ENCODE measurements at places on chromosomes 11 and 22.
A peak's percentile ranks its signal among the peaks of the same experiment; 100 is the strongest.

GRCh38 chr11:1875093-1875850 lies 16.4 kb downstream of the PRR33 start:
- DNase-seq, result no peak

DNA sequence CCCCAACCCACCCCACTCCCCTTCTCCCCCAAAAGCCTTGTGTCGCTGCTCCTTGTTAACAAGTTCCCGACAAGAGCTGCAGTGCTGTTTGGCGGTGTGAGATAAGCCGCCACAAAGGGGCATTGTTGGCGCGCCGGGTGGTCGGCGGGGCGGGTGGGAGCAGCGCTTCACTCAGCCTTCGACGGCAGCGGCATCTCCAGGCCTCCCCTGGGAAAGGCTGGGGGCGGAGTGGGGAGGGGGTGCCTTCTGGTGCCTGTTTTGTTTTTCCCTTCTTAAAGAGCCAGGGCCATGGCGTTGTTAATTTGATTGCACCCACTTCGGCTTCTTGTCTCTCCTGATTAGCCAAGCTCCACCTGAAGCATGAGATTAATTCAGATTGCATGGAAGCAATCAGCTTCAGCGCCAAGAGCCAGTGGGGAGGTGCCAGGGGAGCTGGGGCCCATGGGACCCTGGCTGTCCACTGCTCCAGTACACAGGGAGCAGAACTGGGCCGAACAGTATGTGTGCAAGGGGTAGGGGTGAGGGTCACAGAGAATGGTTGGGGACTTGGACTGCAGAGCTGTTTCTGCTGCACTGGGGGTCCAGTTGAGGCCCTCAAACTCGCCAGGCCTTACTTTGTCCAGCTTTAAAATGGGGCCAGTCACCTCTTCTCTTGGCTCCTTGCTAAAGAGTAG lies 165.1 kb downstream of the CEP164 start:
- no peak for DNase-seq

DNA sequence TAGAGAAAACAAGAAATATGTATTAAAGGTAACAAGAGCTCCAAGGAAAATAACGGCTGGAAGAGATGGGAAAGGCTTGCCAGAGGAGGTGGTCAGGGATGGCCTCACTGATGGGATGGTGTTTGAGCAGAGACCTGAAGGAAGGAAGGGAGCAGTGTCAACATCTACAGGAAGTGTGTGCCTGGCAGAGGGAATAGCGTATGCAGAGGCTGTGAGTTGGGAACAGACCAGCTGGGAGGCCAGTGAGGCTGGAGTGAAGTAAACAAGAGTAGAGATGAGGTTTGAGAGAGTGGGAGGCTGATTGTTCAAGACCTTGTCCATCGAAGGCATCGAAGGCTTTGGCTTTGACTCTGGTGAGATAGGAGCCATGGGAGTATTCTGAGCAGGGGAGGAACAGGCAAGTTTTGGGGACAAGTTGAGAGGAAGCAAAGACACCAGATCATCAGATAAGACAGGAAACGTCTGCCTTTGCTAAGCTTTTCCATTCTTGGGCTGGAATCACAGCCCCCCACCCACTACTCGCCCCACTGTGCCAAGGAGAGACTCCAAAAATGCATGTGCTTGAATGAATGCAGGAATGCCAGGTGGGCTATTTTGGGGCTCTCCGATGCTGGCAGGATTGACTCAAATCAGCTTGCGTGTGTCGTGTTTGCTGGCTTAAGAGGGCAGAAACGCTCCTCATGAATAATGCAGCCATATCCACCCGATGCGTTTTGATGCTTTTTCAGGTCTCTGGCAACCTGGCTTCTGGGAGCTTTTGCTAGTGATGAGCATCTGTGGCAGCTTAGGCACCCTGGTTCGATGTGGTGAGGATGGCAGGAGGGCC lies 7.2 kb downstream of the SGSM1 start:
- no peak for DNase-seq

GRCh38 chr11:128492461-128492860 lies 94.9 kb downstream of the ETS1 start:
- DNase-seq, result no peak

GRCh38 chr11:44008088-44008501 lies 39.7 kb upstream of the ACCSL start:
- no peak for DNase-seq

DNA sequence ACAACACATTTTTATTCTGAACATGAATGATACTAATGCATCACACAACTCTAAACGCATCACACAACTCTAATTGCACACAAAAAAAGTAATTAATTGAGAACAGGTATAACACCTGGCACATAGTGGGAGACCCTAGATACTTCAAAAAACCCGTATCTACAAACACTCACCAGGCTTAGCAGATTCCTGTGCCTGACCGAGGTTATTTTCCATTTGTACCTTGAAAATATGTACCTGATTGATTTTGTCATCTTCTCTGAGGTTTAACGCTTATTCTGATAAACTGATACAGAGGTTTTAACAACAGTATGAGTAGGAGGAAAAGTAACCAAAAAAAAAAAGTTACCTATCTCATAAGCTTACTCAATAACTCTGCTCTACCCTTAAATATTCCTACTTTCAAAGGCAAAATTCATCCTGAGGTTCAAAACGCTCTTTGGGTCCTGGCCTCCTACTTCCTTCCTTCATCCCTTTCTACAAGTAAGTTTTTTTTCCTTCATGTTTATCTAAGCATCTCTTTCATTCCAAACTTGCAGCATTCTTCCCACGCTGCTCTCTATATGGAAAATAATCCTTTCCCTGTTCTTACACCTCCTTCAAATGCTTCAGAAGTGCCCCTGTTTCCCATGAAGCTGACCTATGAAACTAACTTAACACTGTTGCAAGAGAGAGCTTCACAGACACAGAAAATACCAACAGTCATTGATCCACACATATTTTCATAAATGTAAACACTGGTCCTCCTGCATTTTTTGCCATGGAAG lies 73.3 kb downstream of the ETS1 start:
- peak; percentile 48 for DNase-seq

GRCh38 chr11:71369411-71369810 lies 78.8 kb downstream of the DHCR7 start:
- DNase-seq, result no peak

DNA sequence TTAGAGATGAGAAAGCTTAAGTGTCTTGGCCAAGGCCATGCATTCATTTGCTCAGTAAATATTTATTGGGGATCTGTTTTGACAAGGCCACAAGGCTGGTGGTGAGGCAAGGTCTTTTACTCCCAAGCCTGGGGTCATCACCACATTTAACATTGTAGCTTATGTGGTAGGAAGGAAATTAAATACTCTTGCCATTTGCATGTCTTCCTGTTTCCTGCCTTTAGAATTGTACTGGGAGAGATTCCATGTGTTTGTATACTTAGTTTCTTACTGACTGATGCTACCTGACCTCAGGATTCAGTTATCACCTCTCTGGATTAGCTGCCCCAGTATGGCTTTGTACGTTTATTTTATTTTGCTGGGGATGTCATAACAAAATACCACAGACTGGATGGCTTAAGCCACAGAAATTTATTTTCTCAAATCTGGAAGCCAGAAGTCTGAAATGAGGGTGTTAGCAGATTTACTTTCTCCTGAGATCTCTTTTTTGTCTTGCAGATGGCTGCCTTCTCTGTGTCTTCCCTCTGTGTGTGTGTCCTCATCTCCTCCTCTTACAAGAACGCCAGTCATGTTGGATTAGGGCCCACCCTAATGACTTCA lies 44.8 kb downstream of the SPECC1L start:
- DNase-seq, result peak; percentile 80

DNA sequence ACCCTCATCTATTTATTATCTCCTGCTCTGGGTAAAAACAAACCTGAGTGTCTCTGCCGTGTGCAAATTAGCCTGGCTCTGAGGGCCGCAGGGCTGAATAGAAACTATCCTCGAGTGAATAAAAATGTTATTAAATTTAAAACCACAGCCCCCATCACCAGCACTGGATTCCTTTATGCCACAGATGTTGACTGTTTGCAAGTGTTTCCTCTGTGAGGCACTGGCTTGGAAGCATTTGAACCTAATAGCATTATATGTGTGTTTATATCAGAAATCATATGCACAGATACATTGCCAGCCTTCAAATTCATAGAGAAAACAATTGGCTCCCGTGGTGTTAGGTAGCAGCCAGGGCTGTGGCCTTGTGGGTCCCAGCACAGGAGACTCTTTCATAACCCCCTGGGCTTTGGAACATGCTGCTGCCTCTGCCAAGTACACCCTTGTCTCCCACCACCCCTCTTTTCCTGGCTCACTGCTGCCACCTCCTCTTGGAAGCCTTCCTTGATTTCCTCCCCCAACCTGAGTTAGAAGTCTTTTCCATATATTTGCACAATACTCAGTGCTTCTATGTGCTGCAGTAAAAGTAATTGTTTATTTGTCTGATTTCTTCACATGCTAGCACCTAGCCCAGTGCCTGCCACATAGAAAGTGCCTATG lies 294.4 kb downstream of the DDX10 start:
- peak; percentile 57 for DNase-seq

Measured in fibroblast of lung (primary cell).